DMS 273 treated with DMSO at 0.1 percent for 48 hours (cell line): ENCODE measurements at places on chromosomes 2 and 18.
A peak's percentile ranks its signal among the peaks of the same experiment; 100 is the strongest.

DNA sequence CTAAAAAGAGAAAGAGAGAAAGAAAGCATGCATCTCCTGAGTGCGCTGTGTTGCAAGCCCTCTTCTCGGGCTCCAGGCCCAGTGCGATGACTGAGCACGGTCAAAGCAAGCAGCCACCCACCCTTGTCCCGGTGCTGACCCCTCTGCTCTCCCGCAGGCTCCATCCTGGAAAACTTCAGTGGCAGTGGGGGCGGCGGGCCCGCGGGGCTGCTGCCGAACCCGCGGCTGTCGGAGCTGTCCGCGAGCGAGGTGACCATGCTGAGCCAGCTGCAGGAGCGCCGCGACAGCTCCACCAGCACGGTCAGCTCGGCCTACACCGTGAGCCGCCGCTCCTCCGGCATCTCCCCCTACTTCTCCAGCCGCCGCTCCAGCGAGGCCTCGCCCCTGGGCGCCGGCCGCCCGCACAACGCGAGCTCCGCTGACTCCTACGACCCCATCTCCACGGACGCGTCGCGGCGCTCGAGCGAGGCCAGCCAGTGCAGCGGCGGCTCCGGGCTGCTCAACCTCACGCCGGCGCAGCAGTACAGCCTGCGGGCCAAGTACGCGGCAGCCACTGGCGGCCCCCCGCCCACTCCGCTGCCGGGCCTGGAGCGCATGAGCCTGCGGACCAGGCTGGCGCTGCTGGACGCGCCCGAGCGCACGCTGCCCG lies 252.5 kb downstream of the GLI2 start:
- DNase-seq = no peak

DNA sequence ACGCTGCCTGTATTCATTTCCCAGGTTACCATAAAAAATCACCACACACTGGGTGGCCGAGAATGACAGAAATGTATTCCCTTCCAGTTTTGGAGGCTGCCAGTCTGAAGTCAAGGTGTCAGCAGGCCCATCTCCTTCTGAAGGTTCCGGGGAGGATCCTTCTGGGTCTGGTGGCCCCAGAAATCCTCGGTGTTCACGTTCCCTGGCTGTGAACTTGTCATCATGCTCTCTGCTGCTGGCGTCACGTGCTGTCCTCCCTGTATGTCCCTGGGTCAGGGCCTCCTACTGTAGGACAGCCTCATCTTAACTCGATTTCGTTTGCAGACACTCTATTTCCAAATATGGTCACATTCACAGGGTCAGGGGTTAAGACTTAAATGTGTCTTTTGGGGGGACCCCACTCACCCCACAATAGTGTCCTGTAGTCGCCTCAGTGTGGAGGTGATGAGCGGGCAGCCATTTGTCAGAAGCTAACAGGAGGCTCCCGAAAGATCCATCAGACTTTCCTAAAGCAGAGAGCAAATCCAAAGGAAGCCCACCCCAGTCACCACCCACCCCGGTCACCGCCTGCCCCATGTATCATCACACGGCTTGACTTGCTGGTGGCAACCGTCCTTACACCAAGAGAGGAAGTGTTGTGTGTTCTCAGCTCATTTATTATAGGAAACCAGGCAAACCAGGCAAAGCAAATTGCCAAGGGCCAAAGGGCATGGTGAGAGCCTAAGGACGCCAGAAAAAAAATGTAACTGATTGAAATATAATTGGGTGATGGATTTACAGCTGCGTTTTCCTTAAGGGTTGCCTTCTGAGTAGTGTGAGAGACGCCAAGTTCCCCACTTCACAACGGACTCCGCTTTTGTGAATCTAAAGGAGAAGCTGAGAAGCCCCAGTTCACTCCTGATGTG lies 148.8 kb upstream of the ZNF236 start:
- no peak for DNase-seq

- no peak for DNase-seq
These were observed 30.6 kb upstream of the CHRNA1 start for GRCh38 chr2:174794851-174795374.

DNA sequence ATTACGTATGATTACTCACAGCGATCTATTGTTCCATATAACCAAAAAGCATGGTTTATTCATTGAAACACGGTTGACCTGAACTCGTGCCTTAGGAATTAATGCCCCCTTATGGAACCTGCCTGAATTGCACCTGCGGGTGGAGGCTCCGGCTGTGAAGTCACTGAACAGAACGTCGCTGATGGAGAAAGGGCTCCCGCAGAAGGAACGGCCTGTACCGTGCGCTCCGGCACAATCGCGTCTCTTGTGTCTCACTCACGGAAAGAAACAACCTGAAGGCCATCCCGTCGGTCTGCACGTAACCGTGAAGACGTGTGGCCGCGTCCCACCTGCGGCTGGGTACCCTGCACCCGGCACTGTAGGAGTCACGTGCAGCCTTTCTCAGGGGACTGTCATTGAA lies 133.1 kb downstream of the NFATC1 start:
- peak; percentile 29 for DNase-seq

DNA sequence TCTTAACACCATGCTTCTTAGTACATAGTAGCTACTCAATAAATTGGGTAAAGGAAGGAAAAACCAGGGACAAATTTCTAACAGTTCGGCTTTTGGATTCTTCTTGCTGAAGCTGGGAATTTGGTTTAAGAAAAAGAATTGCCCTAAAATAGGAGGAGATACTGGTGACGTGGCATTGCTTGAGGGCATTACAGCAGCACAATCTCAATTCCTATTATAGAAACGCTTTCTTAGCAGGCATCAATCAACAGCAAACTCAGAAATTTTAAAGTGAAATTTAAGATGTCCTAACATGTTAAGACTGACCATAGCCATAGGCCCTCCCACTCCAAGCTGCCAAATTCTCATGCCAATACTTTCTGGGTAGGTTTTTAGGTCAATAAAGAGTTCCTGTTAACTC lies 169.5 kb downstream of the SRBD1 start:
- DNase-seq = no peak
